Glomerular endothelial cell (primary cell): ENCODE measurements at places on chromosomes 7 and 10. TPM values are rescaled to one million over a fixed set of nuclear protein-coding genes. Genes with fewer than 3 reads are reported as not detected.
A peak's percentile ranks its signal among the peaks of the same experiment; 100 is the strongest.

PTPRE gene
- 49.3 and 90.1 TPM in 2 replicates for total RNA-seq

- DNase-seq: no peak
Observed at GRCh38 chr7:129225931-129226572, 1.2 kb downstream of the AHCYL2 start.

DNA sequence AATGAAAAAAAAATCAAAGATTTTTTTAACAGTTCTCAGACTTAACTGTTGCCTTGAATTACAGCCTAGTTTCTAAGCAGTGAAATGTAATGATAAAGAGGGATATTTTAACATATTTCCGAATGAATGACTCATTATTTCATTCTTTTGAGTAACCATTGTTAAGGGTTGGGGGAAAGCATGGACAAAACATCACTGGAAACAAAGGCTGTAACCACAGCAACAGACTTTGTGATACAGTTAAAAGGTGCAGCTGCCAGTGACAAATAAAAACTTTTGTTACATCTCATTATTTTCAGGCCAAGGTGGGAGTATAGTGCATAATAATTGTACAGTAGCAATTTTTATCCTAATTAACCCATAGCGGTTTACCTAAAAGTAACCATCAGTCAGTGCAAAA lies 172.6 kb downstream of the LRRTM3 start:
- DNase-seq: no peak

- DNase-seq: no peak
Observed at GRCh38 chr10:29648983-29649268, 14.2 kb upstream of the SVIL start.

DNA sequence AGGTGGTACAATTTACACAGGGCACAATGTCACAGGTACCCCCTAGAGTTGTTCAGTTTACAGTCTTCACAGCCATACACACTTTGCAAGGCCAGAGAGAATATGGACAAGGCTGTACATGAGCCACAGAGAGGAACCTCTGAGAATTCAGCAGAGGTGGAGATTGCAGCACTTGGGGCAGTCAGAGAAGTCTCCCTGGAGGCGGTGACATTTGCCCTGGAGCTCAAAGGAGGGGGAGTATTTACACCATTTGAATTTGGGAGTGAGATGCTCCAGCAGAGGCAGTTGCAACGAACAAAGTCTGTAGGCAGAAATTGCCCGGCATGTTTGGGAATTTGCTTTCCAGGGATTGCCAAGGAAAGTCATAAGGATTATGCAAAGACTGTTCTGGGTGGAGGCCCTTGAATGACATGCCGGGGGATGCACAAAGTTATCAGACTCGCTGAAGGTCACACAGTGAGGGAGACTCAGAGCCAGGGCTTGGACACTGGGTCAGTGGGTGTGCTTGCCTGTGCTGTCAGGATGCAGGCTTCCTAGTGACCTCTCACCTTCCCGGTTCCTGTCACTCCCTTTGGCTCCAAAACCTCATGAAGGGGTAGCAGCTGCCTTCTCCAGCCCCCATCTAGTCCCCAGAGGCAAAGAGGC lies 160.7 kb upstream of the PCBD1 start:
- no peak for DNase-seq

GRCh38 chr10:24307116-24307515 lies 98.2 kb downstream of the KIAA1217 start:
- no peak for DNase-seq

DNA sequence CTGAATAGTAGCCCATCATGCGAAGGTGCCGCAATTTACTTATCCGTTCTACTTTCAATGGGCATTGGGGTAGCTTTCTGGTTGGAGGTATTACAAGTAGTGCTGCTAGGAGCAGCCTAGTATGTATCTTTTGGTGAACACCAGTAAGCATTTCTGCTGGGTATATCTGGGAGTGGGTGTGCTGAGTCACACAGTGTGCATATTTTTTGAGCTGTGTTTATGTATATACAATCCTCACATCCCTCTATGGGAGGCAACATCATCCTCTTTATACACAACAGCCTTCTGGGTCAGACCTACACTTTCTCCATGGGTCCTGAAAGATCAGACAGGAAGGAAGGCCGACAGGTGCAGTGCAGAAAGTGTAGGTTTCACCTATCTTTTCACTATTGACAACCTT lies 36.3 kb downstream of the PYROXD2 start:
- DNase-seq: no peak

- no peak for DNase-seq
Observed at GRCh38 chr10:74976565-74976964, 134.9 kb upstream of the SAMD8 start.

DNA sequence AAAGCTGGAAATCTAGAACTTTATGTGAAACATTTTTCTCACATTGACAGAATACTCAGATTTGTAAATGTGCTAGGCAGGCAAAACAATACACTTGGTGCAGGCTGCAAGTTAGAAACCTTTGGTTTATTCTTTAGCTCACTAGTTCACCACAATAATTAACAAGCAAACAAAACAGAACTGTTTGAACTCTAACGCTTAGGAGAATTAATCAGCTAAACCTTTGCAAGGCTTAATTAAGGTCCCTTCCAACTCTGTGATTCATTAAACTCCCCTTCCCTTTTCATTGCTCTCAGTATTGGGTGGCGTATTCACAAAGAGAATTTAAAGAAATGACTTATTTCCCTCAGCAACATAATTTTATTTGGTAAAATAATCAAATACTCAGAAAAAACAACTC lies 99.0 kb downstream of the PON1 start:
- no peak for DNase-seq

- peak; percentile 31 for DNase-seq
Observed at GRCh38 chr10:13659887-13660550, 73.3 kb downstream of the PRPF18 start.
